Stimulated activated CD4-positive, alpha-beta T cell treated with anti-CD3 and anti-CD28 coated beads, Interleukin-2, amount 100 ng/mL, for 48 hours (primary cell): ENCODE measurements at places on chromosomes 6 and 20.

- DNase-seq, result no peak
Observed at GRCh38 chr20:2446845-2447244, 23.7 kb downstream of the SNRPB start.

DNA sequence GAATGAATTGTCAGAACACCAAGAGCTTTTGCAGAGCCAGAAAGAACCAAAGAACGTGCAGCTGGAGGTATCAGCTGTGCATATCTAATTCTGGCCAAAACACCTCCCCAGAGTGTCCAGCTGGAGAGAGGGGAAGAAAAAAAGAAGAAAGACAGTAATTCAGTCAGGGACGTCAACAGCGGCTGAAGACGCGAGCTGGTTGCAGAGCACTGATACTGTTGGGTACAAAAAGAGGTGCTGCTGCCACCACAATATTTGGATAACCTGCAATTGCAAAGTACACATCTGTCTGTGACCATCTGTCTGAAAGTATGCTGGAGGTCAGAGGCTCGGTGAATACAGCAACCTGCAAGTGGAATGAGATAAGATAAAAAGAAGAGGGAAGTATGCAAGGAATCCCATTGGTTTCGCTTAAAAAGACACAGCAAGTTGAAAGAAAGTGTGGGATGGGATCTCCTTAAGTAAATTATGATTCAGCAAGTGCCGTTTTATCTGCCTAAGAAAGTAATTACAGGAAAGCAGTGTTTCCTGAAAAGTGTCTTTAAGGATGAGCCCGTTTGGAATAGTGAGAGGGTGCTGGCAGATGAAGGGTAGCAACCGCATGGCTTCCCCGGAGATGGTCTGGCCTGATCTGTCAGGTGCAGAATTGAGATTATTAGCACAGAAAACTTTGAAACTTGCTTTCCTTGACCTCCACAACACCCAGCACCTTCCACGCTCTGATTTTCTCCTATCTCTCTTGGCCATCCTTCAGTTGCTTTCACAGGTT, 189.9 kb upstream of the PRDM1 start:
- no peak for DNase-seq

GRCh38 chr6:83914953-83915352, 55.5 kb downstream of the CYB5R4 start:
- DNase-seq, result no peak

- DNase-seq, result no peak
Observed at GRCh38 chr20:3786126-3786484, 435 bp downstream of the CENPB start.

DNA sequence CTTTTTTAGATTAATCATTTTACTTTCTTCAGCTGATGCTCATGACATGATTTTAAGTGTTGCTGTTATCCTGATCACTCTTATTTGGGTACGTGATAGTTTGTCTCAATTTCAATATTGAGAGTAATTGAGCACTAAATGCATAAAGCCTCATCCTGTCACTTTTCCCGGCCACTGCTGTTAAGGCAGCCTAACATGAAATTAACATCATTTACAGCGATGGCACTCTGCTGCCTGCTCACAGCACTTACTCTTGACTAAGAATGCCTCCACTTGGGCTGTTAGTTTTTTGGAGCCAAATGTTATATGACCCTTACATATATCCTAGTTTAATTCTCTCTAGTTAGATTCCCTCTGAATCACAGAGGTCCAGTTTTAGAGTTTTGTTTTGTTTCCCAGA, 107.3 kb downstream of the SLX4IP start:
- DNase-seq, result no peak

DNA sequence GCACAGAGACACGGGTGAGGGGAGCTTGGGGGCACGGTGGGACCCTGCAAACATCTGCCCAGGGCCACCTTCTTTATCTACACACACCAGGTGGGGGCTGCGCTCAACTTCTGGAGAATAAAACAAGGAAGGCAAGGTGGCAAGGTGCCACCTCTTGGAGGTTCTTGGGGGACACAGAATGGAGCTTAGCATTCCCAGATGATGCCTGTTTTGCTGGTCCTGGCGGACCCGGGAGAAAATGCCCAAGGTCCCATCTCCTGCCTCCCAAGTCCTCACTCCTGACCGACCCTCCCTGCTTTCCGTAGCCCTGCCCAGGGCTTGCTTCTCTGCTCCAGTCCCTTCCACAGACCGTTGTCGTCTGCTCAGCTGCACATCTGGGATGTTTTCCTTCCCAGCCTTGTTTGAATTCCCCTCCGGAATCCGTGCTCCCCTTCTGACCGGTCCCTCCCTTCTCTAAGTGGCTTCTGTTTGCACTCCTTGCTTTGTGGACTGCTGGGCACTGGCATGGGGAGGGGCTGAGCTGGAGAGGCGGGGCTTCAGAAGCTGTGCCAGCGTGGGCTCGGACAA, 13.1 kb downstream of the ITPR3 start:
- no peak for DNase-seq

GRCh38 chr6:39041072-39041471, 7.5 kb upstream of the GLP1R start:
- DNase-seq, result no peak

GRCh38 chr6:157637941-157638662, 184.9 kb upstream of the SNX9 start:
- no peak for DNase-seq

DNA sequence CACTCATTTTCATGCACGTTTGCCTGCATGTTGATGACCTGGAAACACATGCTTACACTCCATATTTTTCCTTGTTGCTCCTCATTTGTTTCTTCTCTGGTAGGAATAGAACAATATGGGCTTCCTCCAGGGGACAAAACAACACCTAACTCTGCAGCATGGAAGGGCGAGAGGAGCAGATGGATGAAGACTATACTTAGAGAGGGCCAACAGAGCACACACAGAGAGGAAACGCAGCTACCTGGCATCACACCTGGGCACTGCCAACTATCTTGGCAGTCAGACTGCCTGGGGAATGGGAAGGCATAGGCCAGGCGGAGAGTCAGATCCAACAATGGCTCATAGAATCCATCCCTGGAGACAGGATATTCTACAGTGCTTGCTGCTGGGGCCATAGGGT, 290.9 kb downstream of the CD83 start:
- no peak for DNase-seq

DNA sequence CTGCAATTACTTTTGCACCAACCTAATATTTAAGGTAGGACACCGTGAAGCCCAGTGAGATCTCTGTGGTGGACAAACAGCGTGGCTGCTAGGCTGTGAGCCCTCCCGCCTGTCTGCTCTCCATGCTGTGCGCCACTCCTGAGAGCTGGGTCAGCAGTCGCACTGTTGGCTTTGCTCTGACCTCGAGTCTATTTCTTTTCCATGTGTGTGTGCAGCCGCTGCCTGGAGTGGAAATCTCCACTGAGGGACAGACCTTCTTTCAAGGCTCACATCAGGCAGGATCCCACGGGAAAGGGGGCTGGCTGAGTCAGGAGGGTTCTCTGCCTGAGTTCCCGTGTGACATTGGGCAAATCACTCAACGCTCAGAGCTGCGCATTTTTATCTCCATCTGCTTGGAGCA, 27.1 kb downstream of the RIPOR3 start:
- DNase-seq, result no peak

- DNase-seq, result no peak
Observed at GRCh38 chr6:145151624-145152023, 583.7 kb downstream of the EPM2A start.

DNA sequence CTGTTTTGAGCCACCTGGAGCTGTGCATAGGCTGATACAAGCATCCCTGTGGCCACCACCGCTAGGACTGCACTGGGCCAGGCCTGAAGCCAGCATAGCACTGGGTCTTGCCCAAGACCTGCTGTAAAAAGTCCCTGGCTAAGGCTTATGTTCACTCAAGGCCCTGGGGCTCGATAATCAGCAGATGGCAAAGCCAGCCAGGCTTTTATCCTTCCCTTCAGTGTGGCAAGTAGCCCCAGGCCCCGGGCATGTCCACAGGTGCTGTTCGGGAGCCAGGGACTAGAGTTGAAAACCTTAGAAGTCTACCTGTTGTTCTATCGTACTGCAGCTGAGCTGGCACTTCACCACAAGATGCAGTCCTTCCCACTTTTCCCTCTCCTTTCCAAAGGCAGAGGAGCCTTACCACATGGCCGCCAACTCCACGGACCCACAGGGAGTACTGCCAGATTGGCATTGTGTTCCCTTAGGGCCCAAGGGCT, 226.4 kb upstream of the ZNF217 start:
- no peak for DNase-seq

DNA sequence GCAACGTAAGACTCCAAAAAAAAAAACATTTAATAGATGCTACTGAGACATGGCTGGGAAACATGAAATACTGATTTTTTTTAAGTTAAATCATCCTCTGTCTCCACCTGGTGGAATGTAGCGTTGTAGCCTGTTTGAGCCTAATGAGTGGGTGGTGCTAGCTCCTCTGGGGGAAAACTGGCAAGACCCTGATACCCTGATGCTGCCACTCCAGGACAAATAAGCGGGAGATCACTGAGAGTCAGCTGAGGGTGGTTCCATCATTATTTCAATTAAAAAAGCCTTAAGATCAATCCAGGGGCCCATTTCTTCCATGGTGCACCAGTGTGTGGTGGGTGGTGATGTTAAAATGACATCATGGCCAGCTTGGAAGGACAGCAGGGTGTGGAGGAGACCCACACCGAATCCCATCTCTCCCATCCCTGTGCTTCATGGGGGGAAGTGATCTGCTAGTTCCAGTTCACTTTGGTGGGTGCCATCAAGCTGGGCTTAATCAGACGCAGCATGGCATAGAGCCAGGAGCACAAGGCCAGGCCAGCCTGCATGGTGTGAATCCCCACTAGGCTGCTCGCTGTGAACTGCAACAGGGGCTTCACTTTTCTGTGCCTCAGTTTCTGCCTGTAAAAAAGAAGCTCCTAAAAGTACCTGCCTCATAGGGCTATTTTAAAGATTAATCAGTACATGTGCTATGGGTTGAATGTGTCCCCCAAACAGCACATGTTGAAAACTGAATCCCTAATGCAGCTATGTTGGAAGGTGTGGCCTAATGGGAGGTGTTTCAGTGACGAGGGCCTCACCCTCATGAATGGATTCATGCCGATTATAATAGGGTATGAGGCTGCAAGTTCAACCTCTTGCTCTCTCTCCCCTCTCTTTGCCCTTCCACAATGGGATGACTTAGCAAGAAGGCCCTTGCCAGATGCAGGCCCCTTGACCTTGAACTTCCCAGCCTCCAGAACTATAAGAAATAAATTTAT, 13.0 kb upstream of the MRPS10 start:
- DNase-seq, result no peak

GRCh38 chr6:140567466-140567865, 1193.0 kb upstream of the CITED2 start:
- DNase-seq, result no peak
